Amniotic epithelial cell (primary cell): ENCODE measurements at places on chromosomes 16 and 17.
A peak's percentile ranks its signal among the peaks of the same experiment; 100 is the strongest.

GRCh38 chr17:41334385-41335305, 16.0 kb downstream of the KRT33A start:
- DNase-seq = no peak

- no peak for DNase-seq
Observed at GRCh38 chr16:49716339-49716934, 139.5 kb downstream of the ZNF423 start.

DNA sequence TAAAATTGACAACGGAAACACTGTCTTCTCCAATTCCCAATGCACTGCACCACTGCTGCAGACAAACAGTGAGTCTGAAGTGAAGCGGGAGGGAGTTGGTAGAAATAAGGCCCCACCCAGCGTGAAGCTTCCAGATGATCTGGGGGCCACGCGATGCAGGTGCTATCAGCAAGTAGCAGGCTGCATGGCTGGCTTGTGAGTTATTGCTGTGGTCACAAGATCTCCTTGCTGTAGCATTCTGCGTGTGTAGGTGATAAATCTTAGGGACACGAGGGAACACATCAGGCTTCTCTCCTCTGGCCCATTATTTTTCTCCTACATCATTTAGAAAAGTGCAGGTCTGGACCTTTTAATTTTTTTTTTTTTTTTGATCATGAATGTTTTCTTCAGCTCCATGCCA, 407.6 kb downstream of the TMEM114 start:
- DNase-seq = no peak

GRCh38 chr16:83717814-83718213, 90.0 kb upstream of the HSBP1 start:
- no peak for DNase-seq

GRCh38 chr16:69260019-69260418, 51.1 kb upstream of the VPS4A start:
- DNase-seq = no peak

DNA sequence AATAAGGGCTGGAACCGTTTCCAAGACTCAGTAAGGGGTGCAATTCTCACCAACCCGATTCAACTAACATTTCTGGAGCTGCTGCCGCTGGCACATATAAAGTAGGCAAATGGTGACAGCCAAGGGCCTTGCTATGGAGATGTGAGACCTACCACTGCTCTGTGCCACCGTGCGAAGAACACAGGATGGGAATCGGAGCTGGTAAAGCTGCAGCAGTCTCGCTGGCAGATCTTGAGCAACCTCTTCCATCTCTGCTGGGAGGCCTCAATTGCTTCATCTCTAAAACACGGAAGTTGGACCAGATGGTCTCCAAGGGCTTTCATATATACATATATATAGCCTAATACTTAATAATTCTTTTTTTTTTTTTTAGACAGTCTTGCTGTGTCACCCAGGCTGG, 128.9 kb upstream of the RCVRN start:
- peak; percentile 41 for DNase-seq

- no peak for DNase-seq
Observed at GRCh38 chr16:52350031-52350642, 196.8 kb downstream of the TOX3 start.

- no peak for DNase-seq
Observed at GRCh38 chr17:15039366-15039765, 225.8 kb downstream of the PMP22 start.

DNA sequence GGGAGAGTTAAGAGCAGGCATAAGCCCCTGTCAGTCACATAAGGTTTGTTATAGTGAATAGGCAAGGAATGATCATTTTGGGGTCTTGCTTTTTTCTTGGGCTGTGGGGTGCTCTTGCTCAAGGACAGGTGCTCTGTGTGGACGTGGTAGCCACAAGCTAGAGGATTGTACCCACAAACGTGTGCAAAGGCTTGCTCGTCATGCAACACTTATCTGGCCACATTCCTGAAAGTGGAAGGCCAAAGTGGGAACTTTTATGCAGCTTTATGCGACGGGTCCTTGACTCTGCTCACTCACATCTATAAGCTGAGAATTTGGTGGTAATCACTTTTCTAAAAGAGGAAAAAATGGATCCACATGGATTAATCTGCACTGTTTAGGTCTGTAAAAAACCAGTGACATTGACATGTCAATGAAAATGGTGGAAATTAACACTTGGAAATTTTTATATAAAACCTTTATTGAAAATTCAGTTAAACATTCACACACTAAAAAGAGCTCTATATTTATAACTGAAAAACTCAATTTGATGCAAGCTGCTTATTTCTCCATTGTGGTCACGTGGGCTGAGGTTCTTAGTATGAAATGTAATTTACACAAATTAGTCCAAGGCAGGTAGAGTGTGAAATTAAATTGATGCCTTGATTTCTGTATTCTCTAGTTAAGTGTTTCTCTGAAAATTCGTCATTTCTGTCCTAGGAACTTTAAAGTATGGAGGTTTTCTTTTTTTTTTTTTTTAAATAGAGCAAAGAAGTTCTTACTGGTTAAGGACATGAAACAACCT, 162.3 kb downstream of the MSI2 start:
- DNase-seq = no peak

DNA sequence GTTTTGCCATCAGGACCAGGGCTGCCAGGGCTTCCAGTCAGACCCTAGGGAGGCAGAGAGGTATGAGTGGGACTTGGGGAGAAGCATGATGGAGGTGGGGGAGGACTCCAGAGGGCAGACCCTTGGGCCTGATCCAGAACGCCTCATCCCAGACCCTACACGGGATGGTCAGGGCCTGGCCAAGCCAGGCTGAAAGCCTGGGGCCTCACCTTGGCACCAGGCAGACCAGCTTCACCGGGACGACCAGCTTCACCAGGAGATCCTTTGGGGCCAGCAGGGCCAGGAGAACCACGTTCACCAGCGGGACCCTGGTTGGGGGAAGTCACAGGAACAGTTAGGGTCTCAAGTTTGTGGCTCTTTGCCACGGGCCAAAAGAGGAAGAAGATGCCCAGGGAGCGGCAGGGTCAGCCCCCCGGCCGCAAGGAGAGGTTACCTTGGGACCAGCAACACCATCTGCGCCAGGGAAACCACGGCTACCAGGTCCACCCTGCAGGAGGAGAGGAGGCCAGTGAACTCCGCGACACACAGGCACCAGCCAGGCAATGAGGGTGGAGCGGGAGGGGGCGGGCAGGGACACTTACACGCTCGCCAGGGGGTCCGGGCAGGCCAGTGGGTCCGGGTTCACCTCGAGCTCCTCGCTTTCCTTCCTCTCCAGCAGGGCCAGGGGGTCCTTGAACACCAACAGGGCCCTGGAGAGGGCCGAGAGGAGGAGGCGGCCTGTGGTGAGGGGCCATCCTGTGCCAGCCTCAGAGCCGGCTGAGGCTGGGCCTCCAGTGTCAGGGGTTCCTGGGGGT, 7.1 kb downstream of the COL1A1 start:
- DNase-seq = no peak

- DNase-seq = peak; percentile 70
Observed at GRCh38 chr17:57747221-57748017, 2.3 kb upstream of the CCDC182 start.

DNA sequence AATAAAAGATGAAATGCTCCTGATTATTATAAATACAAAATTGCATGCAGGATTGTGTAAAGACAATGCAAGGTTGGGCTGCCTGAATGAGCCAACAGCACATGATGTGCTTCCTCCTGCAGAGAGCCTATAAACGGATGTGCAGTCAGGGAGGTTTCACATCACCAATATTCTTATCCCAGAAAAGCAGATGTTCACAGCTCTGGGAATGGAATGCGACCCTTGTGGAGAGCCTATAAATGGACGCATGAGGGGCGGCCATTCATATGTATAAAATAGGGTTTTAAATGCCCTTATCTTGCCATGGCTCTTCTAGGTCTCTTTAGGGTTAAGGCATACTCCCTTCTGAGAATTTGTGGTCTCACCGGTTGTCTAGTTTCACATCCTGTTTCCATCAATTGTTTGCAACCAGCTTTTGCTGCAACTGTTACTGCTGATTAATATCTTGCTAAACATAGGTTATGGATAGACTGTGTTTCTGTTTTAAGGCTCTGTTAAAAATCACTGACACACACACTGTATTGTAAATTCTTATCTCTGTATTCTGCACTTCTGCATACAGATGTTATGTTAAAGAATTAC, 31.9 kb downstream of the SLFN11 start:
- DNase-seq = no peak

- no peak for DNase-seq
Observed at GRCh38 chr16:52312716-52313115, 234.2 kb downstream of the TOX3 start.

GRCh38 chr16:57859331-57859730, 57.0 kb upstream of the KIFC3 start:
- peak; percentile 89 for DNase-seq

DNA sequence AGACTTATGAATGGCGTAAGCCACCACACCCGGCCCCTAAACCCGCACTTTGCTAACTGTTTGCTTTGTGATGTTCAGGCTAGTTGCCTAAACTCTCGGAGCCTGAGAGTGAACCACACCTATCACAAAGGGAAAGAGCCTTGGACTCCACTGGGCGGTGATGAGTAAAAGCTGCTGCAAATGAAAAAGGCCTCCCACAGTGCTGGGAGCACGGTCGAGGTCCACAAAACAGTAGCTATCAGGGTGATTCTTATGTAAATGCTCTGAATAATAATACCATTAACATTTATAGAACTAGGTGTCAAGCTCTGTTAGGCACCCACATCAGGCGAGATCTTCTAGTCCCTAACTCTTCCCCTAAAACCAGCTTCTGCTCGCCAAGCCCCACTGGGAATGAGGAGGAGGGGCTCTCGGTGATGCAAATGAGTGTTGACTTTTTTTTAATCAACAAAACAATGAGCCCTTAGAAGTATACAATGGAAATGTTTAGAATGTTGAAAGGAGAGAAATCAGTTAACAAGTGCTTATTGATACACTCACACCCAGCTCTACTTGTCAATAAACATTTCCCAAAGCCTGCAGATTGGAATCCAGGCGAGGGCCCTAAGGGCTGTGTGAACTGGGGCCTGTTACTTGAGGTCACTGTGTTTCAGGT, 19.8 kb downstream of the FBRS start:
- no peak for DNase-seq

- no peak for DNase-seq
Observed at GRCh38 chr17:72723711-72724110, 368.8 kb downstream of the SLC39A11 start.

DNA sequence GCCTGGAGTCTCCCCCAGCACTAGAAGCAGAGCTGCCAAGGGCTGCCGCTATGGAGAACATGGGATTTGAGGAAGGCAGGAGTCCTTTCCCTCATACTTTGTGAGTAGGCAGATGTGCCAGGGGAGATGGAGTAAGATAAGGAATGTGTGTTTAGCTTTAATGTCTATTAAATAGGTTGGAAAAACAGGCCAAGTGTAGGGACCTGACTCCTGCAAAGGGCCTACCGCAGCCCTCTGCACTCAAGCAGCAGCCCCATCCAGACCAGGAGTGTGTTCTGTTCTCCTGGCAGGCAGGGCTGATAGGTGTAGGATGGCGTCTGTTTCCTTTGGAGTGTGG, 1.8 kb upstream of the MIF4GD start:
- DNase-seq = no peak

DNA sequence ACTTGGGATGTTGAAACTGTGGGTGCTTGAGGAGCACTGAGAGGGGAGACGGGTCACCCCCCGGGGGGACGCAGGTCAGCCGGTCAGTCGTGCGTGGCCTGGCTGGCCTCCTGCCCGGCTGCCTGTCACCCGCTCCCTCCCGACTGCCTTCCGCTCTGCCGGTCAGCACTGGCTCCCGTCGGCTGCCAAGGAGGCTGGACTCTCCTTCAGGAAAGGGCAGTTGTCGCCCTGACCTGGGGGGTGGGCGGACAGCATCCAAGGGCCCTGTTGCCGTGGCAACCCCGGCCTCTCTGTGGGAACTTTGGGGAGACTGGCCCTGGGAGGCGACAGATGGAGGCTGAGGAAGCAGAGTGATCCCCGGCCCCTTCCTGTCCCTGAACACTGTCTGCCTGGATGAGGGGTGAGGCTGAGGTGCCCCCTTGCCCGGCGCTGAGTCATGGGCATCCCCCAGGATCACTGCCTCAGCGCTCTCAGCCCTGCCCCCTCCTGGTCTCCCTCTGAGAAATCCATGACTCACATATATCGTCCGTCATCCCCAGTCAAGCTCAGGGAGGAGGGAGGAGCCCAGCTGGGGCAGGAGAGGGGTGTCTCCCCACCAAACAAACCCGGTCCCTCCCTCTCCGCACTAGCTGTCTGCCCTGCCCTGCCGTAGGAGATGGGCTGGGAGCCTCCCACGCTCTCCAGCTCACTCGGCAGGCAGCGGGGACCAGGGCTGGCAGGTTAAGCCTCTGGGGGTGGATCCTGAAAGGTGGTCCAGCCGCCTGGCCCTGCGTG, at the start of gene ADGRG1:
Gene ADGRG1, plus strand, starts transcription at position 623 of the 774 bp plus-strand sequence. CDS start 21,658 bp downstream, outside the sequence.
- peak; percentile 97 for DNase-seq

- no peak for DNase-seq
Observed at GRCh38 chr17:72104863-72105234, 16.0 kb upstream of the SOX9 start.

DNA sequence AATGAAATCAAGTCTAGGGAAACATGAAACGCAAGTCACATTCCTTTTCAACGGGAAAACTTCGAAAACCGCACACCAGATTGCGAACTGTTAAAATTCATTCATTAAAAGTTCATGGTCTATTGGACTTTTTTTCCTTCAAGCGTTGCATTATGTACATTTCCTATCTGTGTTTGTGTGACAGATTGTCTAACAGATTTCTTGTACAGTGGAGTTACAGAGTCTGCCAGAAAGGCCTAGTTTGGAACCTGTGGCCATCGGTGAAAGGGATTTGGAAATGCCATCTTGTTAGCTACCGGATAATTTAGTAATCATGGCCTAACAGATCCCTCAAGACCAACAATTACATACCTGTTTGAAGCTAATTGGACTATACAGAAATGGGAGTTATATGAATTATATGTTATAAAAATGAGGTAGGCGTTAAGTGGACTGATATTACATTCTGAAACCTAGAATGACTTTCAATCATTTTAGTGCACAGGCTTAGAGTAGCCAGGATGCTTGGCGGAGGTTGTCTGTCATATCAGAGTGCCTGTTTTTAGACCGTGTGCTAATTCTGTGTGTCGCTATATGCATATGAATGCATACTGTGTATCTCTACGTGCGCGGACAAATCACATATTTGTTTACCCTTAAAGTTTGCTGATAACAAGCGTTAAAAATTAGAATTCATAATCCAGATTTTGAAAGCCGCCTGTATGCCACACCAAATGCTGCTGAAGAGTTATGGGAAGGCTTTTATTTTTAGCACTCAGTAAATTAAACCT, 885.4 kb upstream of the RBFOX1 start:
- no peak for DNase-seq

DNA sequence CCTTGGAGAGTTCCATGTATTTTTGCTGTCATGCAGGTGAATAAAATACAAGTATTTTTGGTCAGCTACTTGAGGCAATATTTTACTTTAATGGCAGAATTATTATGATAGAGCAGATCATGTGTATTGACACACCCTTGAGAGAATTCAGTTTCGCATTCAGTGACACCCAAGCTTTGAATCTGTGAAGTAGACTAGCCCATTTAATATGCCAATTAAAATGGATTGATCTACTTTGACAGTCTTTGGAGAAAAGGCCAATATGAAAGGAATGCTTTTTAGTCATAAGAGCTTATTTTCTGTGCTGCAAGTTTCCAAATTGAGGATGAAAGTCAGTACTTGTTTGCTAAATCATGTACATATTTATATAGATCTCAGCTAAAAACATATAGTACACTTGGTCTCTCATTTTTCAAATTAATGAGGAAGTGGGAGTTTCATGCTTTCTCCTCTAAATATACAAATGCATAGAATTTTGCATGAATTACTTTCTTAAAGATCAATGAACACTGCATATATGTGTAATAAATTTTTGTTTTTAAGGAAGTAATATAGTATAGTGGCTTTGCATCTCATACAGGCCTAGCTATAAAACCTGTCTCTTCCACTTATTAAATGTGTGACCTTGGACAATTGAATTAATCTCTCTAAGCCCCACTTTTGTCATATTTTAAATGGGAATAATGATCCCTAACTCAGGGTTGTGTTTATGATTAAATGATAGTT, 161.5 kb downstream of the PHKB start:
- no peak for DNase-seq
